Stimulated activated CD4-positive, alpha-beta T cell treated with anti-CD3 and anti-CD28 coated beads, Interleukin-4, amount 100 ng/mL, for 48 hours (primary cell): ENCODE measurements at places on chromosomes 11 and 22.

DNA sequence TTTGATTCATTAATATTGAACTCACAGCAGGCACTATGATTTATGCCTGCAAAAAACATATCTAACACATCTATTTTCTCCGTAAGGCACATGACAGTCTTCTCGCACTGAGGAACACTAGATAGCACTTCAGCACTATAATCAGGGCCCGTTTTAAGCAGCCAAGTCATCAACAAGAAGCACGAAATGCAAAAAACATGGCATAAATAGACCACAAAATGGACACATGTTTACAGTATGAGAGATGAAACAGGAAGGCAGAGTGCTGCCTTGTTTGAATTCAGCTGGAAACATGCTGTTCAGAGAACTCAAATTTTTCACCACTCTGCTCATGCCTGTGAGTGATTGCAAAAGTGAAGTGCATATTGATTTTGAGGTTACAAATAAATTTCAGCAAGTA lies 205.8 kb upstream of the PDGFD start:
- DNase-seq, result no peak

- no peak for DNase-seq
Observed at GRCh38 chr11:113274713-113275582, 39.4 kb upstream of the TTC12 start.

GRCh38 chr11:119352857-119353260 lies 6.4 kb upstream of the MFRP start:
- no peak for DNase-seq

DNA sequence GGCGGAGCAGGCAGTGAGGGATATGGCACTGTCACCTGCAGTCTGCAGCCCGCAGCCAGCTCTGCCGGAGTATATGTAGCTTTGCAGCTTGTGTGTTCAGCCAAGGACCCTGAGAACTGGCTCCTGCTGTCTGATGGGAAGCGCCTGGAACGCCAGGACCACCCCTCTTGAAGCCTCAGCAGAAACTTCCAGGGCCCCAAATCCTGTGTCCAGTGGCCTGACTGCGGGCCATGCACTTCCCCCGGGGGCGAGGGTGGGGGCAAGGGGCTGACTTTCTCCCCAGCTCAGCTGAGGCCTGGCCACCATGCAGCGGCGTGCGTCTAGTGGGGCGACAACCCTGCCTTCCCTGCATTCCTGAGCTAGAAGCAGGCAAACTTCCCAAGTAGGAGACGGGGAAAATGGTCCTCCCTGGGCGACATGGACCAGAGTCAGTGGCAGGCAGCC lies 32.3 kb downstream of the PISD start:
- DNase-seq, result no peak

DNA sequence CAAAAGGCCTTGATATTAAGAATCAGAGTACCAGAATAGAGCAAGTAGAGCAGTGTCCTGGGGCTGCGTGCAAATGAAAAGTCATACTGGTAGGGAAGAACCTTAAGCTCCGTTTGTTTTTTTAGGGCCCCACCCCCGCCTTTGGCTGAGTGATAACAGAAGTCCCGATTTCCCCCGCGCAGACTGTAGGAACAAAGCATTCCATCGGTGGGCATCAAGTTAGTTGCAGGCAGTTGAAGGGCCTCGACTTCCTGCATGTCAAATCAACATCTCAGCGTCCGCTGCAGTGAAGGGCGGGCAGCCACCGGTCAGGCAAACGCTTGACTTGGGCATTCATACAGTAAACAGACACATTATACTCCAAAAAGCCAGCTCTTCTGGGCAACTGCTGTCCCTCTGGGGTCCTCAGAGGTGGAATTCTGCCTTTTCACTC lies 11.7 kb downstream of the LRP4 start:
- no peak for DNase-seq

DNA sequence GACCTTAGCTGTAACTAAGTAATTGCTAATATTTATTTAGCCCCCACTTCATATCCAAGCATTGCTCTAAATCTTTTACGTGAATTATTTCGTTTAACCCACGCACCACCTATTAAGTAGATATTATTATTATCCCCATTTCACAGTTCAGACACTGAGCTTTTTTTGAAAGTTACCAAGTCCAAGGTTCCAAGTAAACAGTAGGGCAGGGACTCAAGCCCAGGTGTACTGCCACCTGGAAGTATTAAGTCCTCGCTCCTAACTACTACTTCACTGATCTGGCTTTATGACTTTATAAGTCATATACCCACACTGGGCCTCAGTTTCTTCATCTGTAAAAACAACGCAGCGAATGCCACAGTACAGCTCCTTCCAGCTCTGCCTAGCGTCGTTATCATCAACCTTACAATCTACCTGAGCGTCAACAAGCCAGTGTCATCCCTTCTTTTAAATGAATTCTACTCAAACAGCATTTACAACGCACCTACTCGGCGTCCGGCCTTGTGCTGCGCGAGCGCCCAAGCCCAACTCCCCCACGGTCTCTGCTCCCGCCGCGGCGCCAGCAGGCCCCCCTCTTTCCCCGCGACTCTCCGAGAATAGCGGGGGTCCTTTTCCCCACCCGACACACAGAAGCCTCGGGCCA lies 624 bp downstream of the TMEM41B start:
- peak; percentile 15 for DNase-seq

- DNase-seq, result no peak
Observed at GRCh38 chr22:48496226-48496845, 1331.3 kb downstream of the BRD1 start.

DNA sequence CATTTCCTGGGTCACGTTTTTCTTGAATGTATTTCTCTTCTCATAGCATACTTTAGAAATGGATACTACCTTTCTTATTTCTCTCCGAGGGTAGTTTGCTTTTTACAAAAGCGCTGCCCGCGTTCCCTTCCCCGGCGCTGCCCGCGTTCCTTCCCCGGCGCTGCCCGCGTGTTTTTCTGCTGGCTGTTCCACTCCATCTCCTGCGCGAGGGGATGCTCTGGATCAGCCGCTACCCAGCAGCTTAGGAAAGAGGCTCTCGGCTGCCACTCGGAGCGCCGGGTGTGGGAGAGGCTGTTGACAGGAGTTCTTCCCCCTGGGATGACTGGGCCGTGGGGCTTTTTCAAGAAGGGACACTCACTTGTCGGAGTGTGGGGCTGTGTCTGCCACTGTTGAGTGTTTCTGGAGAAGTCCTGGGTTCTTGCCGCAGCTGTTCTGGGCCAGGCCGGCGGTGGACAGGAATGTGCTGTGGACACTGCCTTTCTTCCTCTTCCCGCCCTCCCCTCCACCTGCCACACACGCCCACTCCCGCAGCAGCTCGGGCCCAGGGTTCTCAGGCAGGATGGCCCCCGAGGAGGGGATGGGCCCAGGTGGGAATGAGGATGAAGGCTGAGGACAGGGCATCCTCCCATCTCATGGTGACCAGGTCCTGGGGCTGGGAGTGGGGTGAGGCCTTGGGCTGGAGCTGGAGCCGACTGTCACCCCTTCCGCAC lies 30.6 kb downstream of the GLB1L2 start:
- DNase-seq, result no peak

DNA sequence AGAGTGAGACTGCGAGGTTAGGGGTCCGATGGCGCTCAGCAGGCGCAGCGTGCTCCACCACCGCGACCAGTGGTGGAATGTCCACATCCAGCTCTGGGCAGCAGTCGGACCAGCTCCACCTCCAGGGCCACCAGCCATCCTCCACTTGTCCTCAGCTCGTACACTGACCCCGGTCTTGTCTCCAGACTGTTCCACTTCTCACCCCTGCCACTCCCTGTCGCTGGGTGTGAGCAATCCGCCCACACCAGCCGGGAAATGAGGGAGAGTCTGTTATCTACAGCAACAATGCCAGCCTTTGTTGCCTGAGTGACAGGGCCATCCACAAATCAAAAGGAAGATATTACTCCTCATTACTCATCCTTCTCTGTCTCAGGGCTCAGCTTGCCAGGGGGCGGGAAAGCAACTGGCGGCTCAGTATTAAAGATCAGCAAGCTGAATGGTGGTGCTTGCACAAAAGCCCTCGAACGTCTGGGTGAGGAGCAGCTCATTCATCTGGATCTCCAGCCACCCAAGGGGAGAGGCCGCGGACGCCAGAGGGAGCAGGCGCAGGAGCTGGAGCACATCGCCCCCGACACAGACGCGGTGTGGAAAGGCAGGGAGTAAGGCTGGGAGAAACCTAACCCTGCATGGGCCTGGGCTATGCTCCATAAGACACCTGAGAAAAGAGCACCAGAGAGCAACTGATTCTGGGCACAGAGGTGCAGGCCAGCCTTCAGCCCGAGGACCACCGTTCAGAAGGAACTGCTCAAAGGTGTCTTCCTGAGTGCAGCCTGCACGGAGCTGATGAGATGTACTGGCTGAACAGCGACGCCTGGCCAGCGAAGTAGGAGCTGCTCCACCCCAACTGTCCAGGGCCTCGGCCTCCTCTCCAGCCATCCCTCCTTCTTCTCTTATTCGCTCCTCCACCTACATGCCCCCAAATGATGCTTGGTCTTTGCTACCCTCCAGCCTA lies 21.9 kb downstream of the IGSF9B start:
- no peak for DNase-seq

DNA sequence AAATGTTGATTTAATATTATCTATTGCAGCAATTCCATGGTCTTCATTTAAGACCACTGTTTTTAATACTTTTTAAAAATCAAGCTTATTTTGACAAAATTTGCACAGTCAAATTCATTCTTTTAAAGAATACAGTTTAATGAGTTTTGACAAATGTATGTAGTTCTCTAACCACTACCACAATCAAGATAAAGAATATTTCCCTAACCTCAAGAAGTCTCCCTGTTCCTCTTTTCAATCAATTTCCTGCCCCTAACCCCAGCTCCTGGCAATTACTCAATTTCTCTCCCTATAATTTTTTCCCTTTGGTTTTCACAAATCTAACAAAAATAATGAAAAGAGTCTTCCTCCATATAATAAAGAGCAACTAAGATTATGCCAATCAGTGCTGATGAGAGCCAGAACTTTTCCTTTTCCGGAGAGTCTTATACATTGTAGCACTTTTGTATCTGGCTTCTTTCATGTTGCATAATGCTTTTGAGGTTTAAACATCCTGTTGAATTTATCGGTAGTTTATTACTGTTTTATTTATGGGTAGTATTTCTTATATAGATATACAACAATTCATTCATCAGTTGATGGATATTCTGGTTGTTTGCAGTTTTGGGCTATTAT lies 231.7 kb downstream of the AASDHPPT start:
- no peak for DNase-seq

DNA sequence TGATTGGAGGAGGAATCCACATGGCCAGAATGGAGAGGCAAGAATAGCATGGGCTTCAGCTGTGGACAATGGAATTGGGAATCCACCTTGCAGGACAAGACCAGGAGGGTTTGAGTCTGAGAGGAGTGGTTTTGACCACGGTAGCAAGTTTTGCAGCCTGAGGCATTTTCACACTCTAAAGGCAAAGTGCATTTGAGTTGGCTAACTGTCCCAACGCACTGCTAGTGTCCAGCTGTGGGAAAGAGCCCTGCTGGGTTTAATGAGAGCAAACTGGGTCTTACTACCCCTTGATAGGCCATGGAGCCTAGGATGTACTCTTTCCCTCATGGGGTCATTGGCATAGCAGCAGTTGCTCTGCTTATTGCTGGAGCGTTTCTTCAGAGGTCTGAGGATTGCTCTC lies at the start of gene OR5B2:
Gene OR5B2, minus strand, starts transcription at position 101 of the 400 bp plus-strand sequence. CDS start 4,860 bp downstream, outside the sequence.
- no peak for DNase-seq

GRCh38 chr11:66957971-66958231 lies 282 bp downstream of the PC start:
- DNase-seq, result no peak

DNA sequence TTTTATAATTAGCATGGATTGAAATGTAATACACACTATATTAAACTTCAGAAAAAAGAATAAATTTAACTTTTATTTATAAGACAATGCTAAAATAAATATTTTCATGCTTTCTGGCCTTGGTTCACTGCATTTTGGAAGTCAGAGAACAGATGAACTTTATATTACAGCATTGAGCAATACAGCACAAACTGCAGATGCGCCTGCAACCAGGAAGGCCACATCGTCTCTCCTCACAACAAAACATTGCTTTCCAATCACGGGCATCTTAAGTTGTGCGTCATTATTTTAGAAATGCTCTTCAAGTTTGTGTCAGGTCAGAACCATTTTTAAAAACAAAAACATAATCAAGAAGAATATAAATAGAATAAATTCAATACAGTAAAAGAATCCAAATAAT lies 89.3 kb upstream of the CEP126 start:
- DNase-seq, result no peak

DNA sequence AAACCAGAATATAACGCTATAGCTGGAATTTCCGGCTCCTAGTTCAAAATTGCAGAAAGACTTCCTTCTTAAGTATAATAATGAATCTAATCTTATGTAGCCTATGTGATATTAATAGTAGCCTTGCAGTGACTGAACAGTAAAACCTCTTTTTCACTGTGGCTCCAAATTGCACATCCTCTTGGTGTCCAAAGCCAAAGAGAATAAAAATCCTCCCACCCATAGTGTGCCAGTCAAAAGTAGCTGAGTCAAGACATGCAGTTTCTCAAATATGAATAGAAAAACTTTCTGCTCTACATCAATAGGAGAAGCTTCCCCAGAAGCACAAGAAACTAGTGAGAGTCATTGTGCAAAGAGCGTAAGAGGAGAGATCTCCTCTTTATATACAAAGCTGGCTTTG lies 76.0 kb upstream of the PICALM start:
- no peak for DNase-seq

DNA sequence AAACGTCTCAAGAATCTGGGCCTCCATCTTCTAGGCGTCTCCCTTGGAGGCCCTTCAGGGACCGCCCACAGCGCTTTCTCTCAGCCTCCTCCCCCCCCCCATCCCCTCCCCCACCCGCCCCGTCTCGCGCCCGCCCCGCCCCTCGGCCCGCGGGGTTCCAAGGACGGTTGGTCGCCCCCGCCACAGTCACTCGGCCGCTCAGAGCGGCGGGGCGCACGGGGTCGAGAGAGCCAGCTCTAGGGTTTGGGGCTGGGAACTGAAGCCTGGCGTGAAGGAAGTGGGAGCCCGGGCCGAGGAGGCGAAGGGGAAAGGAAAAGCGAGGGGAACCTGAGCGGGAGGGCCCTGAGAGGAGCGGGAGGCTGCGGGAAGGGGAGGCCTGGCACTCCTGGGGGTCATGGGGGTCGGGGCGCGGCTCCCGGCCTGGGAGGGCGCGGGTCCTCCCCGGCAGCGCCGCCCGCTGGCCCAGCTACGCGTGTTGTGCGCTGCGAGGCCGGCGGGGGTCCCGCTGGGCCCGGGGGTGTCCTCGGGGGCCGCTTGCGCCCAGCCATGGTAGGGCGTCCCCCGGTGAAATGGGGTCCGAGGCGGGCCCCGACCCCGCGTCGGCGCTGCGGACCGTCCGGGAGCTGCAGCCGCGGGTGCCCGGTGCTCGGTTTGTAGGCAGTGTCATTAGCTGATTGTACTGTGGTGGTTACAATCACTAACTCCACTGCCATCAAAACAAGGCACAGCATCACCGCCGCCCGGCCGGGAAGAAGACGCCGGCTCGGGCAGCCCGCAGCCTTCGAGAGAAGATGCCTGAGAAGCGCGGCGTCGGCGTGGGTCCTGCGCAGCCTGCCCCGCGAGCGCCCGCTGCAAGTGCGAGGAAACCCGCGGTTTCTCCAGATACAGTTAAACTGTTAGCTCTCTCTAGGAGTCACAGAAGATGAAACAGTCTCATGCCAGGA lies at the start of gene BTG4:
Gene BTG4, minus strand, starts transcription at position 91 of the 944 bp plus-strand sequence. CDS start 13,610 bp downstream, outside the sequence.
- no peak for DNase-seq

GRCh38 chr11:116415095-116415494 lies 357.7 kb downstream of the BUD13 start:
- no peak for DNase-seq
